ENCODE measurements at places on chromosomes 3 and 15. TPM values are rescaled to one million over a fixed set of nuclear protein-coding genes. Genes with fewer than 3 reads are reported as not detected.

DNA sequence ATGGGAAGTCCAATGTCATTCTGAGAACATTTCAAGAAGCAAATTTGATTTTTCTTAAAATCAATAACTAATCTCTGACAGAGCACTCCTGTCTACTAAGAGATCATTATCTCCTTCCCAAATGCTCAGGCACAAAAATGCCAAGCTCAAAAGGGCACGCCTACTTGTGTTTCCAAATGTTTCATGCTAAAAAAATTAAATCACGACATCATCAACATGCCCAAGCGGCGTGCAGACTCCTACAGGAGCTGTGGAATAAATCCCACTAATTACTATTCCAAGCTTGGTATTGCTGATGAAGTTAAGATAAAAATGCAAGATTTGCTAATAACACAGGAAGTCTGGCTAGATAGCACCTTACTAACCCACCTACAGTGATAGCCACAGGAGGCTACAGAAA lies 140.8 kb downstream of the OSBPL10 start:
- no peaks in the 10 kb centered on the region for H3K4me1 ChIP-seq
- no peak overlapping the region for H3K27ac ChIP-seq
- H3K4me3 ChIP-seq = no peak overlapping the region
- no peaks in the 10 kb centered on the region for H3K36me3 ChIP-seq
- no peaks in the 10 kb centered on the region for H3K27me3 ChIP-seq

DNA sequence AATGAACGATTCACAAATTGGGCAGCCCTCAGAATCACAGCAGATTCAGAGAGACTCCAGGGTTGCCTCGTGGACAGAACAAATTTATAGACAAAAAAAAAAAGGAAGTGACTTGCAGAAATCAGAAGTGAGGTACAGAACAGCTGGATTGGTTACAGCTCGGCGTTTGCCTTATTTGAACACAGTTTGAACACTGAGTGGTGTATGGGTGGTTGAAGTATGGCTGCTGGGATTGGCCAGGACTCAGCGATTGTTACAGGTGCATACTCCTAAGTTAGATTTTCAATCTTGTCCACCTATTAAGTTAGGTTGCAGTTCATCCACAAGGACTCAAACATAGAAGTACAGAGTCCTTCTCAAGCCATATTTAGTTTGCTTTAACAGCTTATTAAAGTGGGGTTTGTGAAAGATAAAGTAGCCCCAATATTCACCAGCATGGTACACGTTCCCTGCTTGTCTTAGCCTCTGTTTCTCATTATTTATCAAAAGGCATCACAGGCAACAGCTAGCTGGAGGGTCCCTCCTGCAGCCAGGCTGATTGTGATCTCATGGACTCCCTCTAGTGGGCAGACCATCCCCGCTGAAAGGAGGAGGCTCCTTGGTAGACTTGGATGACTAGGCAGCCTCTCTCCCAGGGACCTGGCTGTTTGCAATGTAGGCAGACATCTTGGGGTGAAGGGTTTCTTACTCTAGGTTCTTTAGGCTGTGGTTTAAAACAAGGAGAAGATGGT lies 17.6 kb upstream of the ALDH1L1 start:
- no peaks in the 10 kb centered on the region for H3K36me3 ChIP-seq
- DNase-seq = no peak
- no peaks in the 10 kb centered on the region for H3K4me1 ChIP-seq
- H3K4me3 ChIP-seq = no peak overlapping the region
- H3K27ac ChIP-seq = no peak overlapping the region

GRCh38 chr3:71504250-71505036 lies 79.1 kb downstream of the FOXP1 start:
- H3K36me3 ChIP-seq = no peaks in the 10 kb centered on the region
- H3K4me1 ChIP-seq = no peaks in the 10 kb centered on the region
- H3K27ac ChIP-seq = no peak overlapping the region
- DNase-seq = peak; percentile 48
- H3K27me3 ChIP-seq = no peaks in the 10 kb centered on the region

DNA sequence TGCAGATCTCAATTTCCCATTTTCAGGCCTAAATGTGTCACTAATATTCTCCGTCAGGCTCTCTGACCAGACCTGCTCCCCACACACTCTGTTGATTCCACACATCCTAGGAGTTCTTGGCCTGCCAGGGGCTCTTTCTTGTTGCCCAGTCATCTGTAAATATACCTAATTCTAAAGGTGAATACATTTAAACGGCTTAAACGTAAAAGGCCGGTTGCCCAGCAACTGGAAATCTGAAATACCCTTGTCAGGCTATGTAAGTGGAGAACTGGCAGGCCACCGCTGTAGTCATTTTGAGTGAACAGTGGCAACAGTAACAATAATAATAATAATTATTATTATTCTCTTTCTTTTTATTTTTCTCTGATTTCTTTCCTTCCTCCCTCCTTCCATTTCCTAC lies 302.7 kb downstream of the AGBL1 start:
- H3K4me1 ChIP-seq = no peaks in the 10 kb centered on the region
- H3K27ac ChIP-seq = no peak overlapping the region
- no peak overlapping the region for H3K4me3 ChIP-seq
- no peaks in the 10 kb centered on the region for H3K27me3 ChIP-seq

DNA sequence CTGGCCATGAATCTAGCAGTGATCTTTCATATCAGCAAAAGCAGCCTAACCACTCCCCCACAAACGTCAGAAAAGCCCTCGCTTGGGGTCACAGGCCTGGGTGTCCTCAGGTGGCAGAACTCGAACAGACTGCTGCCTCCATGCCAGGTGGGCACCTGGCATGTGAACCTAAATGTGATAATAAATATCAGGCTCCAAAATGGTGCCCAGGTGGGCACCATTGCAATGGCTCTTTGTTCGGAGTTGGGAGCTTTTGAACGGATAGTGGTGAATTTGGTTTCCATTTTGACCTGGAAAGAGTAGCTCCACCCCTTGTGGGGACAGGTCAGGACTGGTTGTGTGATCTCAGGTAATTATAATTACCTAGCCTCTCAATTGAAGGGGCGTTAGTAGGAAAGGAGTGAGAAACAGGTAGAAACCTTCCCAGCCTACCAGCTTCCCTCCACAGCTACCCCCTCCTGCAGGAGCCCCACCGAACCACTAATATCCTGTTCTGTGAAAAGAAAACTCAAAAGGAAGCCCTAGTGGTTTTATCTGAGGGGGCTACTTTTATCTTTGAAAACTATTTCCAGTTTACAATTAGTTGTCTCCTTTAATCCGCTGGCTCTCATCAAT lies 18.1 kb downstream of the MYO1E start:
- no peak overlapping the region for H3K27ac ChIP-seq
- no peak for DNase-seq
- H3K4me1 ChIP-seq = peaks cover 14% of the 10 kb centered on the region
- H3K4me3 ChIP-seq = no peak overlapping the region

- no peaks in the 10 kb centered on the region for H3K36me3 ChIP-seq
- no peaks in the 10 kb centered on the region for H3K27me3 ChIP-seq
- no peak for DNase-seq
- H3K4me3 ChIP-seq = no peak overlapping the region
- peaks cover 3% of the 10 kb centered on the region for H3K4me1 ChIP-seq
Measured at GRCh38 chr3:149448331-149448831, 26.1 kb upstream of the TM4SF4 start.

GRCh38 chr3:133136114-133137041 lies 98.2 kb downstream of the TMEM108 start:
- H3K27ac ChIP-seq = no peak overlapping the region
- no peaks in the 10 kb centered on the region for H3K36me3 ChIP-seq
- H3K4me3 ChIP-seq = no peak overlapping the region
- no peaks in the 10 kb centered on the region for H3K27me3 ChIP-seq
- H3K4me1 ChIP-seq = no peaks in the 10 kb centered on the region
- DNase-seq = no peak

DNA sequence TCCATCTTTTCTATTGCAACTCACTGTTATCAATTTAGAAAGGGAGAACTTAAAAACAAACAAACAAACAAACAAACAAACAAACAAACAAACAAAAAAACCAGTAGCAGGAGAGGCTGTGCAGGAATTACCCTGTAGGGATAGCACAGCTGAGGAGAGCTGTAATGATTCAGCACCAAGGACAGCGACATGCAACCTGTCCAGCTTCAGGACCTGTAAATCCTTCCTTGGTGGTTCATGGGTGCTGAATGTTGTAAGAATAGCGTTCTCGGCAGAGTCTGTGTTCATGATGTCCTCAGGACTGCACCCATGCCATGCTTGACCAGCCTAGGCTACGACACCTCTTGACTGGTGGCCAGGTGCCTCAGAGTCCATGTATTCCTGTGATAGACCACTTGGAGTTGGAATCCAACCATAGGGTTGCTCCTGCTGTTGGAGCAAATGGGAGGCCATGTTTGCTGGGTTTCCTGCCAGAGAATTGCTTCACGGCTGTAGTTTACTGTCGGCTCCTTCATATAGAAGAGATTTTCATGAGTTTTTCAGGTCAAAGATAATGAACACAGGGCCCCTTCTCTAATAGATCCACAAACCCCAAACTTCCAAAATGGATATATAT lies 65.9 kb downstream of the CACNA2D3 start:
- no peaks in the 10 kb centered on the region for H3K27me3 ChIP-seq
- H3K4me1 ChIP-seq = no peaks in the 10 kb centered on the region
- H3K36me3 ChIP-seq = no peaks in the 10 kb centered on the region
- H3K27ac ChIP-seq = no peak overlapping the region
- DNase-seq = no peak
- no peak overlapping the region for H3K4me3 ChIP-seq

DNA sequence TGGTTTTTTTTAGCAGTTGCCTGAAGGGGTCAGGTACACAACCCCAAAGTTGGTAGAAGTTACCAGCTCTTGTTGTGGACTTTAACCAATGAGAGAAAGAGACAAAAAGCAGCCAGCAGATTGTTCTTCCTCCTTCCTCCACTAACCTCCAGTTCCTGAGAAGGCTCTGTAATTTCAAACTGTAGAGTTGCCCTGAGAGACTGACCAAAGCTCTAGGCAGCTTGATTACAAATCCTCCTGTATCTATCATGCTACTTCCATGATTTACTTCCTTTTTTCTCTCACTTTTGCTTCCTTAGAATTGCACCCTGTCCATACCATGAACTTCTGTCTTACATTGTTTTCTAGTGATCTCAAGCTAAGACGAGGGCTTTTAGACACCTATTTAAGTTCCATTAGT lies 29.2 kb downstream of the NSUN3 start:
- no peak overlapping the region for H3K4me3 ChIP-seq
- H3K27me3 ChIP-seq = no peaks in the 10 kb centered on the region
- H3K36me3 ChIP-seq = peaks cover 16% of the 10 kb centered on the region
- no peak for DNase-seq
- no peaks in the 10 kb centered on the region for H3K4me1 ChIP-seq
- no peak overlapping the region for H3K27ac ChIP-seq

GRCh38 chr3:118859950-118860349 lies 174.7 kb downstream of the IGSF11 start:
- no peak overlapping the region for H3K4me3 ChIP-seq
- no peaks in the 10 kb centered on the region for H3K4me1 ChIP-seq
- H3K27me3 ChIP-seq = no peaks in the 10 kb centered on the region
- no peaks in the 10 kb centered on the region for H3K36me3 ChIP-seq
- no peak overlapping the region for H3K27ac ChIP-seq
- no peak for DNase-seq

- no peak overlapping the region for H3K4me3 ChIP-seq
- no peaks in the 10 kb centered on the region for H3K36me3 ChIP-seq
- no peak for DNase-seq
- H3K4me1 ChIP-seq = peaks cover 18% of the 10 kb centered on the region
- no peaks in the 10 kb centered on the region for H3K27me3 ChIP-seq
Measured at GRCh38 chr3:51585871-51586270, 47.4 kb downstream of the RAD54L2 start.

- no peak for DNase-seq
- H3K36me3 ChIP-seq = peaks cover 25% of the 10 kb centered on the region
- H3K27me3 ChIP-seq = no peaks in the 10 kb centered on the region
Measured at GRCh38 chr15:71844916-71845315, 34.6 kb downstream of the NR2E3 start.

DNA sequence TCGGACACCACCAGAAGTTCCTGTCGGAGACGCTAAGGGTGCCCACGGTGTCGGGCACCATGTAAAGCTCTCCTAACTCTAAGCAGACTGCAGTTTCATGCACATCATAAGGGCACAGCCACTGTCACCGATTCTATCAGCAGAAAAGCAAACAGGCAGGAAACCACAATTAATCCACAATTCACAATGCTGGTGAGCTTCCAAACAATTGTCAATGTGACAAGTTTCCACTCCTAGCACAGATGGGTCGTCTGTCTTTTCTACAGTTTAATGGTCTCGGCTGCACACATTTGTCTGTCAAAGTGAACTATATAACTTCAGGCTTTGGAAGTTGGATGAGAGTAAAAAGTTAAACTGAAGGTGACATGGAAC lies 8.8 kb upstream of the OCA2 start:
- H3K36me3 ChIP-seq = peaks cover 26% of the 10 kb centered on the region
- no peak for DNase-seq
- H3K27ac ChIP-seq = no peak overlapping the region
- H3K4me3 ChIP-seq = peak overlapping the region; percentile 62
- H3K27me3 ChIP-seq = peaks cover 9% of the 10 kb centered on the region

- no peaks in the 10 kb centered on the region for H3K36me3 ChIP-seq
- H3K4me1 ChIP-seq = no peaks in the 10 kb centered on the region
- DNase-seq = no peak
- no peak overlapping the region for H3K4me3 ChIP-seq
Measured at GRCh38 chr15:47778263-47778770, 61.0 kb downstream of the SEMA6D start.

DNA sequence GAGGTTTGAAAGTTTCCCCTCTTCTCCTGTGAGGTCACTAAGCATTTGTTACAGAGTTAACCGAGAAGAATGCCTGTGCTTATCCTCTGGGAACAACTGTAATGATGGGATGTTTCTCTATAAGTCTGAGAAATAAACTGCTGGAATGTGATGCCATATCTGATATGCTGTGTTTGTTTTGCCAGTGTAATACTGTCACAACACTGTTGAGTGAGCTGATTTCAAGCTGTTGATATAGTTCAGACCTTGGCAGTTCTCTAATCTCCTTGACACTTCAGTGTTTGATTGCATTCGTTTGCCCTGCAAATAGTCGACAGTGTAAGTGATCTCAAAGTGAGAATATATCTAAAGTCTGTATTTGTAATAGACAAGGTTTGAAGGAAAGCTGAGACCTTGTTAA lies 73.3 kb downstream of the PTPRG start:
- H3K27ac ChIP-seq = no peak overlapping the region
- H3K27me3 ChIP-seq = no peaks in the 10 kb centered on the region
- H3K4me1 ChIP-seq = peaks cover 10% of the 10 kb centered on the region
- no peak overlapping the region for H3K4me3 ChIP-seq
- no peaks in the 10 kb centered on the region for H3K36me3 ChIP-seq

Gene ADAMTS9
- total RNA-seq = 24.1 TPM

Gene SMCO1
- not detected for total RNA-seq

Gene TIPARP
- 84.7 TPM for total RNA-seq

Gene SETD5
- total RNA-seq = 213 TPM

Gene DUOXA2
- not detected for total RNA-seq

Gene SNAPC5
- 21.0 TPM for total RNA-seq

Gene TRA2B
- 192 TPM for total RNA-seq

Gene GRIP2
- total RNA-seq = 0.46 TPM

Gene SKIC8
- 49.8 TPM for total RNA-seq

Gene CASR
- total RNA-seq = not detected

Gene MESP1
- 2.7 TPM for total RNA-seq

Gene TGM5
- total RNA-seq = 0.30 TPM

Data from upper lobe of left lung (tissue), 6 donors.